ENCODE measurements at places on chromosomes 1 and 21. TPM values are rescaled to one million over a fixed set of nuclear protein-coding genes. Genes with fewer than 3 reads are reported as not detected.

The VAV3 gene
- total RNA-seq, result 40.0 TPM

The CHIA gene
- total RNA-seq, result not detected

DNA sequence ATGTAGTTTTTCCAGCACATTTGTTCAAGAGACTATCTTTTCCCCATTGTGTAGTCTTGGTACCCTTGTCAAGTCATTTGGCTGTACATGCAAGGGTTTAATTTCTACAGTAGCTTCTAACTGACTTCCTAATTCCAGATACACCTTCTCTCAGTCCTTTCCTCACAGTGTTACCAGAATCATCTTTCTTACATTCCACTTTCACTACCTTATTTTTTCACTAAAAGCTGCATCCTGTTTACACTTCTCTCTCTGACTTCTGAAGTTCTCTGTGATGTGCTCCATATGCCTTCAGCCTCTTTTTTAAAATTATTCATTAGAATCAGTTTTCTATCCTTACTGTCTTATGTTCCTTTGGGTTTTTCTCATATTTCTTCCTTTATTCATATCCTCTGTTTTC, 57.1 kb upstream of the RWDD3 start:
- no peak for DNase-seq

GRCh38 chr1:182244451-182244850, 147.1 kb downstream of the GLUL start:
- DNase-seq, result no peak

The CRNN gene
- total RNA-seq, result not detected

The FMOD gene
- total RNA-seq, result not detected

- DNase-seq, result no peak
Observed at GRCh38 chr1:53733975-53734649, 4.9 kb downstream of the GLIS1 start.

The KIRREL1 gene
- total RNA-seq, result not detected
